ENCODE measurements at places on chromosomes 7 and 10.

DNA sequence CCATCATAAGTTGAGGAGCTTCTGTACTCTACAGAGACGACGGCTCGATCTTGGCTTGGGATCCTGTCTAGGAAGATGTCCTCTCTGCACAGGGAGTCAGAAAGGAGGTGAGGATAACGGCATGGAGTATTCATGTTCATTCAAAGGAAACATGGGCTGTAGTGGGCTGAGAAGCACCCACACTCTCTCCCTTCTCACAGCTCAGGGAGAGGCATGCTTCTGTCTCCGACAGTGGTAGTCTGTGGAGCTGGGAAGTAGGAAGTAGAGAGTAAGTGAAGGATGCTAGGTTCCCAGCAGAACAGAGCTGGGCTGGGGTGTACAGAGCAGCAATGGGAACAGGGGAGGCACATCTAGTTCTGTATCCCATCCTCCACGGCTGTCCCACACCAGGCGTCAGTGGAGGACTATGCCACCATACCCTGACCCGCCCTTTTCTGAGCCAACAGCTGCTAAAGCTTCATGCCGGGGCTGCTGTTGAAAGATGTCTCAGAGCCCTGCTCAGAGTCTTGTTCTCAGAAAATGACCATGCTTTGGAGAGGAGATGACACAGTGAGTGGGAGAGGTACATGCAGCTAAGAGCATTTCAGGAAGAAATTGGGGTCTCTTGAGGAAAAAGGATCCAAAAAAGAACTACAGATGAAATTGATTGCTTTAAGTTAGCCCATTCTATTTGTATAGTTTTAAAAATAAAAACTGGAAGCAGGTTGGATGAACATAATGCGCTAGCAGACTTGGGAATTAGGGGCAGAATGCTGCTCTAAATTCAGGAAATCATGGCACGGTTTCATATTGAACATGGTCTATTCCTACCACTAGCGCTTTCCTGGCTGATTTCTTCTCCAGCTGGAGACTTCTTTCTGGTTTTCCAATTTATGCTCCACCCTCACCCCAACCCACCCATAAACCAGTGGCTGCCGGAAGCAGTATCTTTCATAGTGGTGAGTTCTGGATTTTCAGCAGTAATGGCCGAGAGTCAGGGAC, 138.6 kb downstream of the CHN2 start:
- no peak for DNase-seq

GRCh38 chr10:12684784-12685183, 316.7 kb downstream of the CCDC3 start:
- no peak for DNase-seq

GRCh38 chr7:13057462-13058200, 370.2 kb downstream of the ARL4A start:
- DNase-seq, result no peak

GRCh38 chr7:41786944-41787343, 84.1 kb upstream of the INHBA start:
- no peak for DNase-seq

GRCh38 chr10:123742751-123743440, 76.7 kb downstream of the GPR26 start:
- no peak for DNase-seq

GRCh38 chr7:70630440-70630817, 501.5 kb upstream of the GALNT17 start:
- no peak for DNase-seq

DNA sequence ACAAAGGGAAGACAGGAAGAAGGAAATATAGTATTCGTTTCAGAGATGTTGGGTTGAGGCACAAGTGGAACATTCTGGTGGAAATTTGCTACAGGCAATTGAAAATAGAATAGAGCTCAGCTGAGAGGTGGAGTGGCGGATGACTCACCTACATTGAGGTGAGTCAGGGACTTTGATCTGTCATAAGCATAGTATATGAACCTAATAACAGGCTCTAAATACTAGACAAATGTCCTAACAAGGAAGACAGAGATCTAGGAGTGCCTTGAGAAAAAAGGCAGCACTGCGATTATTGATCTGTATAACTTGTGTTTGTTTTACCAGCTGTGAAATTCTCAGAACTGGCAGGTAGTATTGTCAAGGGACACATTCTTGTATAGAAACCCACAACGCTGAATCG, 907 bp upstream of the IFRD1 start:
- peak; percentile 48 for DNase-seq

- no peak for DNase-seq
These were observed 136.7 kb upstream of the ZMIZ1 start for GRCh38 chr10:78932054-78932386.

GRCh38 chr10:126065751-126066377, 169.5 kb downstream of the FANK1 start:
- no peak for DNase-seq

GRCh38 chr7:135178364-135178763, 7.9 kb upstream of the CYREN start:
- no peak for DNase-seq

DNA sequence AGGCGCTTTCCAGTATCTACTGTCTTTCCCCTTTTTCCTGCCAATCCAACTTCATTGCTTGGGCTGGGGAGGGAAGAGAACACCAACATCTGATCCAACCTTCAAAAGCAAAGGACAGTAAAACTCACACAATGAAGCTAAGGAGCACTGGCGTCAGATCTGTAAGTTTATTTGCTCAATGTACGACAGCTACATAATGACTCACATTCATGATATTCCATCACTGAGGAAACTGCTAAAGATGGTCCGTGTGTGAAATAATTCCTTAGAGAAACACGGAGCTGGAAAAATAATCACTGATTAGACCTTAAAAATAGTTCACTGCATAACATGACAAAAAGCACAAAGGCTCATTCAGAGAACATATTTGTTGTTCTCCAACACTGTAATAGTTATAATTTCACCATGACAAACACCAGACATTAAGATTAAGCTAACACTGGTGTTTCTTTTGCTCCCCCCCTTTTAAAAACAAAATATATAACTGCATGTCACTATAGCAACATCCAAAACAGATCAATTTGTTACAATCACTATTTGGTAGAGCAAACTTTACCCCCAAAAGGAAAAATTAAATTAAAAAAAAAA, 24.3 kb downstream of the HSPB1 start:
- no peak for DNase-seq

DNA sequence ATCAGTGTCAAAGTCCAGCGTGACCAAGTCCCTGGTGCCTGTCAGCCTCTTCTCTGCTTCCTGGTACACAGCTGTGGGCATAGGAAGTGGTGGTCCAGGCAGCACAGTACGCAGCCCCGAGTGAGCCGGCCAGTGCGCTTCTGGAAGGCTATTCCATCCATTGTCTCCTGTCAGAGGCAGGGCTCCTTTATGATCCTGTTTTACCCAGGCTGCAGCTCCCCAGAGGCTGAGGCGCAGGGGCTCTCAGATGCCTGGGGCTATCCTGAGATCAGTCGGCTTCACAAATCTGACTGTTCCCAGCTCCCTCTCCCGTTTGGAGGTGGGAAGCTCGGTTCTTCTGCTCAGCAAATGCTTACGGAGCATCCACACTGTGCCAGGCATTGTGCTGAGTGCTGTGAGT, 70.3 kb downstream of the LANCL2 start:
- DNase-seq, result no peak

DNA sequence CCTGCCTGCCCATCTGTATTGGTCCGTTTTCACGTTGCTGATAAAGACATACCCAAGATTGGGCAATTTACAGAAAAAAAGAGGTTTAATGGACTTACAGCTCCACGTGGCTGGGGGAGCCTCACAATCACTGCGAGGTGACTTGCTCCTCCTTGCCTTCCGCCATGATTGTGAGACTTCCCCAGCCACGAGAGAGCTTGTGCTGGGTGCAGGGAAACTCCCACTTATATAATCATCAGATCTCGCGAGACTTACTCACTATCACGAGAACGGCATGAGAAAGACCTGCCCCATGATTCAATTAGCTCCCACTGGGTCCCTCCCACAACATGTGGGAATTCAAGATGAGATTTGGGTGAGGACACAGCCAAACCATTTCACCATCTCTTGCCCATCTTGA, 111.8 kb downstream of the MYL10 start:
- DNase-seq, result no peak

Data from HFFc6 (cell line).